ENCODE measurements at places on chromosomes 5 and 9. TPM values are rescaled to one million over a fixed set of nuclear protein-coding genes. Genes with fewer than 3 reads are reported as not detected.
A peak's percentile ranks its signal among the peaks of the same experiment; 100 is the strongest.

DNA sequence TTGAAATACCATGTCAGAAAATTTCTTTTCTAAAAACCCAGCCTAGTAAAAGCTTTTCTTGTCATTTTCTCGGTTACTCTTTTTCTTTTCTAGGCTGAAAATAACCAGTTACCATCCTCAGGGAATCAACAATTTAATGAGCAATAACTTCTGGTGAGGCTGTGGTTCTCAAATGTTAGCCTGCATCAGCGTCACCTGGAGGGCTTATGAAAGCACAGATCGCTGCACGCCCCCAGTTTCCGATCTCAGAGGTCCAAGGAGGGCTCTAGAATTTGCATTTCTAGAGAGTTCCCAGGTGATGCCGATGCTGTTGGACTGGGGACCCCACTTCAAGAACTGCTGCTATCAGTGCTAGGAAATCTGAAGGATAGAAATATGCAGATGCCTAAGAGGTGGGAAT, 28.9 kb upstream of the TLE1 start:
- H3K4me1 ChIP-seq: no peaks in the 10 kb centered on the region
- no peaks in the 10 kb centered on the region for H3K27me3 ChIP-seq
- no peak overlapping the region for H3K4me3 ChIP-seq
- no peak overlapping the region for H3K27ac ChIP-seq

The TRIM41 gene
- total RNA-seq: 44.9 TPM

DNA sequence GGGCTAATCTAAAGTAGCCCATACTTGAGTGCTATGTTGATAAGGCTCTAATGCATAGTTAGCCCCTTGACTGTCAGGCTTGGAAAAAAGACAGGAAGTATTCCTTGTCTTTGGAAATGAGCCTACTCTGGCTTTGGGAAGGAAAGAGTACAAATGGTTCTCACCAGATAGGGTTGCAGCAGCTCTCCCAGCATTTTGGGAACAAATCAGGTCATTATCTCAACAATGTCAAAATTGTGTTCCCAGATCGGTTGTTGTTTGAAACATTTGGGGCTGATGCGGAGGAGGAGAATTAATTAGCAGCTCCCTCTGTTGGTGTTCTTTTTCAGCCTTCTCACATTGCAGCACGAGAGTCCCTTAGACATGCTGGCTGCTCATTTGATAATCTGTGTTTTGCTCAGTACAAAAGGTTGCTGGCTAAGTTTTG, 294.7 kb upstream of the DMRT1 start:
- no peak overlapping the region for H3K4me3 ChIP-seq
- no peaks in the 10 kb centered on the region for H3K4me1 ChIP-seq
- no peak for DNase-seq
- no peak overlapping the region for H3K27ac ChIP-seq
- H3K36me3 ChIP-seq: no peaks in the 10 kb centered on the region

The SPEF2 gene
- 5.6 TPM for total RNA-seq

The CCDC183 gene
- 0.26 TPM for total RNA-seq

DNA sequence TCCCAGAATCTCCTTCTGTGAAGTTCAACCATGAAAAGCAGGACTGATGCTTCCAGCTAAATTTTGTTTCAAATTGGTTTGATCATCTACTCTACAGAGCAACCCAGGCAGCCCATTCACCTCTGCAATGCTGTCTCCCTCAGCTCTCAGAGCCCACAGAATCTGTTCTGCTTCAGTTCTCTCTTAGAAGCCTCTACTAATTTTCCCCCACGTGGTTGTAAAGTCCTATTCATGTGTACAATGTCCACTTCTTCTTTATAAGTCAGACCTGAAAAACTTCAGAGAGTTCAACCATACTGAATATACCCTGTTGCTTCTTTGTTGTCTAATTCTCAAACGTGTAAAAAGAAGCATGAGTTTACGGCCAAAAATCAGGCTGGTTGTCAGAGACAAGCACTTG, 21.3 kb upstream of the FAM13B start:
- H3K4me1 ChIP-seq: peaks cover 11% of the 10 kb centered on the region
- no peak overlapping the region for H3K27ac ChIP-seq
- H3K4me3 ChIP-seq: no peak overlapping the region
- peaks cover 17% of the 10 kb centered on the region for H3K27me3 ChIP-seq
- no peaks in the 10 kb centered on the region for H3K36me3 ChIP-seq
- no peak for DNase-seq

GRCh38 chr9:84170521-84171141, 169.9 kb downstream of the SLC28A3 start:
- peaks cover 5% of the 10 kb centered on the region for H3K27me3 ChIP-seq
- no peaks in the 10 kb centered on the region for H3K36me3 ChIP-seq
- H3K4me1 ChIP-seq: no peaks in the 10 kb centered on the region

DNA sequence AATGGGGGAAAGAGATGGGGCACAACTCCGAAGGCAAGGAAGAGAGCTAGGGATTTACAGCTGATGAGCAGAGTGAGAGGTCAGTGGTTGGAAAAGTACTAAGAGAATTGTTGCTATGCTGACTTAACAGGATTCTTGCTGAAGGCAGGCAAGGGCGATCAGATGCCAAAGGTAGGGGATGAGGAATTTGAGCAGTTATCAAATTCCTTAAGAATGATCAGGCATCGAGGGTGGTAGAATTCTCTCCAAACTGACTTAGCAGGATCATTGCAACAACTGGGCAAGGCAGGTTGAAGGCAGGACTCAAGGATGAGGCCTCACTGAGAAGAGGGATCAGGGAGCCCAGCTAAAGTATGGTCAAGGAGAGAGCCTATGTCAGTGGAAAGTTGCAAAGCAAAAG, 171.0 kb downstream of the HSD17B3 start:
- peaks cover 12% of the 10 kb centered on the region for H3K4me1 ChIP-seq
- DNase-seq: no peak
- H3K36me3 ChIP-seq: peaks cover 1% of the 10 kb centered on the region
- H3K4me3 ChIP-seq: no peak overlapping the region

GRCh38 chr5:53334431-53334941, 145.9 kb upstream of the FST start:
- DNase-seq: no peak
- no peak overlapping the region for H3K27ac ChIP-seq
- H3K4me3 ChIP-seq: no peak overlapping the region
- H3K4me1 ChIP-seq: peaks cover 2% of the 10 kb centered on the region
- peaks cover 11% of the 10 kb centered on the region for H3K27me3 ChIP-seq

The C1QTNF3 gene
- total RNA-seq: 3.8 TPM

The ABLIM3 gene
- not detected for total RNA-seq

DNA sequence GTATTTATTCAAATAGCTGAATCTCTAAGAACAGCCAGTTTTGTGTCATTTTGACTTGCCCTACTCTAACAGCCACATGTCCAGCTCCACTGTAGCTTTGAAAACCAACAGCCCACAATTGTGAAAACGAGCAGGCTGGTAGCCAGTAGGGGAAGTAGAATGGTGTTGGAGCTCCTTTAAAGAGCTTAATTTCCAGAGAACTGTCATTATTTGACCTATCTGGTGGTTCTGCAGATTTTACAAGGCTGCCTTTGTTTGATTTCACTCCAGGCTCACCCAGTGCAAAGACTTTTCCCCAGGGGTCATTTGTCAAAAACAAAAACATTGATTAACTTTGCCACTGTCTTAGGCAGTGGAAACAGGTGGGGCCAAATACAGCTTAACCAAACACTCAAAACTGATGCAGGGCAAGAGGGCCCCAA, 3.2 kb upstream of the PJA2 start:
- peaks cover 11% of the 10 kb centered on the region for H3K4me1 ChIP-seq
- no peak for DNase-seq
- peaks cover 8% of the 10 kb centered on the region for H3K36me3 ChIP-seq
- H3K4me3 ChIP-seq: no peak overlapping the region

The PCDHA6 gene
- total RNA-seq: not detected

GRCh38 chr5:166758151-166758550, 1533.3 kb upstream of the WWC1 start:
- H3K27ac ChIP-seq: no peak overlapping the region
- no peaks in the 10 kb centered on the region for H3K36me3 ChIP-seq
- H3K4me1 ChIP-seq: no peaks in the 10 kb centered on the region
- H3K4me3 ChIP-seq: no peak overlapping the region
- no peaks in the 10 kb centered on the region for H3K27me3 ChIP-seq

The TEX48 gene
- 1.6 TPM for total RNA-seq

- H3K27me3 ChIP-seq: peaks cover 11% of the 10 kb centered on the region
- no peak overlapping the region for H3K27ac ChIP-seq
- no peaks in the 10 kb centered on the region for H3K4me1 ChIP-seq
Observed at GRCh38 chr5:122690266-122690665, 84.6 kb upstream of the SNX2 start.

The TMEM215 gene
- not detected for total RNA-seq

DNA sequence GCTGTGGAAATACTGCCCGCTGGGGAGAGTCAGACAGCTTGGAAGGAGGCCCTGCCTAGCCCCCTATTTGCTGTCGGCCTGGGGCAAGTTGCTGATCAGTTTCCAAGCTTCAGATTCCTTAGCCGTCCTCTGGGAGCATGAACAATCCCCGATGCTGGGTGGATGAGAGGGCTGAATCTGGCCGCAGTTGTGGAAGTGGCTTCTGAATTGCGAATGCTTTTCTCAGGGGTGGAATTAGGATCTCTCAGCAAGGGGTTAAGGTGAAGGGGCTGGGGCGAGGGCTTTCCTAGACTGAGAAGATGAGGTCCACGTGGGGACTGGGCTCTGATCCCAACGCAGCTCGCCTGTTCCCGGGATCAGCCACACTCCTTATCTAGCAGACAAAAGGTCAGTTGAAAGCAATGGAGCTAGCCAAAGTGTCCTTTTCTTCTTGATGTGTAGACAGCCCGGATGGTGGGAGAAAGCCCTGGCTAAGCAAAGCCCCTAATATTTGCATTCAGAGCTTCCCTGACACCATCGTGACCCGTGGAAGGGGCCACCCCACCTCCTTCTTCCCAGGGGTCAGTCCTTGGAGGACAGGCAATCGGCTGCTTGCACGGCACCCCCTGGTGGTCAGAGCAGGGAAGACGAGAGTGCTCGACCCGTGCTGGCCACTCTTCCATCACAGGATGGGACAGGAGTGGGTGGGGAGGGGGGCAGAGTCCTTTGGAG, 54.9 kb downstream of the COL15A1 start:
- H3K4me1 ChIP-seq: peaks cover 33% of the 10 kb centered on the region
- peak; percentile 70 for DNase-seq
- H3K4me3 ChIP-seq: no peak overlapping the region

DNA sequence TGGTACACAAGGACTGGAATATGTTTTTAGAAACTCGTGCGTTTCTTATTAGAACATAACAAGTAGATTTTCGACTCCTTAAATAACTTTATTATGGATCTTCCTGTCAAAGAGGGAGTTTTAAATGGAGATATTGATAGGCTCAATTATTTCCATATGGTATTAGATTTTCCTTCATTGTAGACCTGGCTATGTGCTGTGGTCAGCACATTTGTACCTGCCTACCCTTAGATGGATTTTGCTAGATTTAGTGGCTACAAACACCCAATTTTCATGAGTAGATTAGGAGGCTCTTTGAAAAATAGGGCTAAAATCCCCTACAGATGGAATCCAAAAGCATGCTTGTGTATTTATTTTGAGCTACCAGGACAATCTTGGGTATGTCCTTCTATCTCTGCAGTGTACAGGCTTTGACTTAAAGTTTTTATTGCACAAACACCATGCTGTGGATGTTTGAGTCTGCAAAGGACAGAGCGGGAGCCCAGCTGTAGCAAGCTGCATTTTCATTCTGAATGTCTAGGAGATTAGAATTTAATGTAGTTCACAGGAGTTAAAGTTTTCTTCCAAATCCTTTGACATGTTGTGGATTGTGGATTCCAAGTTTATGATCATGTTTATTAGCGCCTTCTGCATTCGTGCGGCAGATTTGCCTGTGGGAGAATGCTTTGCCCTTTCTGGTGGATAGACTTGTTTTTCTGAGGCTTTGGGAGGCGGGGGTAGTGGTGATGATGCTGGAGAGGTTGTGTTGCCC, 41.6 kb downstream of the GADD45G start:
- H3K27me3 ChIP-seq: peaks cover 48% of the 10 kb centered on the region
- H3K4me1 ChIP-seq: peaks cover 8% of the 10 kb centered on the region
- H3K36me3 ChIP-seq: no peaks in the 10 kb centered on the region
- DNase-seq: no peak

- no peak for DNase-seq
- no peaks in the 10 kb centered on the region for H3K4me1 ChIP-seq
- H3K36me3 ChIP-seq: no peaks in the 10 kb centered on the region
Observed at GRCh38 chr5:5195128-5195918, 55.2 kb downstream of the ADAMTS16 start.

DNA sequence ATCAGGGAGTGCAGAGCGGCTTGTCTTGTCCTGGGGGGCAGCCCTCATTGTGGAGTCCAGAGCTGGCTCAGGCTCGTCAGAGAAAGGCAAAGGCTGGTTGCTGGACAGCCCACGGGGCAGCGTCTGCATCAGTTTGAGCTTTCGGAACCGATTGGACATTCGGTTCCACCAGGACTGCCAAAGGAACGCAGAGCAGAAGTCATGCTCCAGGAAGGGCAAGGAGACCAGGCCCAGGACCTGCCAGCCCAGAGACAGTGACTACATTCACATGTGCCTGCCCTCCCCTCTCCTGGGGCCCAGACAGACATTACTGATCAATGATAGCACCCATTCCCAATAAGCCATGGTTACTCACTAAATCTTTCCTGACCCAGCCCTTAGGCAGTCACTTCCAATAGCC, 18.1 kb downstream of the ANKS6 start:
- H3K27me3 ChIP-seq: no peaks in the 10 kb centered on the region
- H3K27ac ChIP-seq: no peak overlapping the region
- H3K36me3 ChIP-seq: no peaks in the 10 kb centered on the region
- peak; percentile 31 for DNase-seq
- H3K4me3 ChIP-seq: no peak overlapping the region

DNA sequence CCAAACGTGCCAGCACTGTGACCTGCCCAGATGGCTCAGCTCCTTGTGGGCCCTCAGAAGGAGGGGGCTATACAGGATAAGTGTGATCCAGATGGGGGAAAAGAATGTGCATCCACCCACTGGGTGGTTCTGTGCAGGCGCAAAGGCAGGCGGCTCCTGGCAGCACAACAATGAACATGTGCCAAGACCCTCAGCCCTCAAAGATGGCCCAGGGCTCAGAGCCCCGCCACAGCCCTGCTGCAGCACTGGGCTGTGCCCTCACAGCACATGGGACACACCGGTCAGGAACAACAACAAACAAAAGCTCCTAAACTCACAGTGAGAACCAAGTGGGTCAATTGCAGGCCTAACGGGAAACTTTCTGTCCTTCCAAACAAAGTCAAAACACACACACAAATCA, 4.7 kb downstream of the SEMA4D start:
- peaks cover 80% of the 10 kb centered on the region for H3K4me1 ChIP-seq
- no peaks in the 10 kb centered on the region for H3K27me3 ChIP-seq
- H3K36me3 ChIP-seq: peaks cover 68% of the 10 kb centered on the region
- H3K4me3 ChIP-seq: peak overlapping the region; percentile 94
- H3K27ac ChIP-seq: peak overlapping the region; percentile 69

The COL15A1 gene
- total RNA-seq: 0.53 TPM

DNA sequence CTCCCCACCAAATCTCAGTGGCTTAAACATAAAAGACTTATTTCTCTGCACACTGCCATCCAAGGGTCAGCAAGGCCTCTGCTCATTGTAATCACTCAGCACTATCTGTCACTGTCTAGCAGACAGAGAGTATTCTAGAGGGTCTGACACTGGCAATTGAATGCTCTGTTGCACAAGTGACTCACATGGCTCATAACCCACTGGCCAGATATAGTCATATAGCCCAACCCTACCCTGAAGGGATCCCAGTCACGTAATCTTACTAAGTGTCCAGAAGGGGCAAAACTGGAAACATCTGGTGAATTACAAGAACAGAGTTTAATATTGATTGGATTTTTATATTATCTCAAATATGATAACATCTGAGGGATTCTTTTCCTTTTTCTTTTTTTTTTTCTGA, 80.7 kb downstream of the TSSK1B start:
- no peak for DNase-seq
- no peak overlapping the region for H3K27ac ChIP-seq
- no peaks in the 10 kb centered on the region for H3K4me1 ChIP-seq

- no peak for DNase-seq
- H3K27ac ChIP-seq: no peak overlapping the region
- no peak overlapping the region for H3K4me3 ChIP-seq
- no peaks in the 10 kb centered on the region for H3K27me3 ChIP-seq
- no peaks in the 10 kb centered on the region for H3K36me3 ChIP-seq
Observed at GRCh38 chr9:18543406-18544192, 69.6 kb downstream of the ADAMTSL1 start.

Data from activated CD8-positive, alpha-beta memory T cell treated with anti-CD3 and anti-CD28 coated beads, Interleukin-2, amount 10 ng/mL, durations not matched to agents 7 days and 5 days (primary cell).